Hematopoietic multipotent progenitor cell treated with erythropoietin and hydrocortisone succinate and interleukin-3 and kit ligand, for 15 days (in vitro differentiated cells): ENCODE measurements at places on chromosomes 11 and 22.
A peak's percentile ranks its signal among the peaks of the same experiment; 100 is the strongest.

GRCh38 chr22:26681395-26681821, 24.0 kb downstream of the MIAT start:
- no peak for DNase-seq

DNA sequence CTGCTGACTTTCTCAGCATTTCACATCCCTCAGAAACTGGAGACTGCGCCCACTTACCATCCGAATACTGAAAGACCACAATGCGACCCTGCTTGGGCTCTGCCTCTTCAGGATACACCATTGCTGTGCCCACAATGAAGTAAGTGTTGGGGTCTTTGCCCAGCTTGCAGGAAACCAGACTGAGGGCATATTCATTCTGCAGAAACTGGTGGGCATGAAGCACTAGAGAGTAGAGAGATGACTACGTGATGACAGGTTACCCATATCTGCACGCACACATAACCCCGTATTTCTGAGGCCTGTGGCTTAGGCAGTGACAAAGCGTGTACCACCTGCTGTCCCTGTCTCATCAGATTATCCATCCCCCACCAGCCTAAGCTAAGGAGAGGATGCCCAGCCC, 14.6 kb upstream of the VWCE start:
- DNase-seq: no peak

- no peak for DNase-seq
These were observed 89.1 kb upstream of the FIBIN start for GRCh38 chr11:26904801-26905200.

- DNase-seq: no peak
These were observed 612.5 kb upstream of the LUZP2 start for GRCh38 chr11:23884341-23884740.

GRCh38 chr22:47839595-47840227, 1077.3 kb downstream of the TBC1D22A start:
- DNase-seq: no peak

DNA sequence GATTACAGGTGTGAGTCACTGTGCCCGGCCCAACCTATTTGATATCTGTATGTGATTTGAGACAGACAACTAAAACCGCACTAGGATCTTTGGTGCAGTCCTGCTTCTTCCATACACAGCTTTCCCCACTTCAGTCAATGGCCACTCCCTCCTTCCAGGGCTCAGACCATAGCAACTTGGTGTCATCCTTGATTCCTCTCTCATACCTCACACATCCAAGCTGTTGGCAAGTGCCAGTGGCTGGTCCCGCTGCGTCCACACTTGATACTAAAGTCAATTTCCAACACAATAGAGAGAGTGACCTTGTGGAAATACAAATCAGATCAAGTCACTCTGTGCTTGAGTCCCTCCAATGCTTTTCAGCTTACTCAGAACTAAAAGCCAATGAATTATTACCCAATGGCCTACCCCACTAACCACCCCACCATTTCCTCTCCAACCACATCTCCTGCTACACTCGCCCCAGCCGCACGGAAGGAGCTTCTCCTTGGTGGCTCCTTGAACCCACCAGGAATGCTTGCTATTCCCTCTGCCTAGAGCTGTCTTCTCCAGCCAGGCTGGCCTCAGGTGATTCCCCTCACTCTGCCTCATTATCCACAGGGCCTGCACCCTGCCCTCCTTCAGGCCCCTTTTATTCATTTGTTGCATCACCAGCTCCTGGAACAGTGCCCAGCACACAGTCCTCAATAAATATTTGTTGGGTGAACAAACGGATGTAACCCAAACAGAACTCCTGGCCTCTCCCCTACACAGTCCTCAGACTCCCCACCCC, 12.9 kb downstream of the ABTB2 start:
- no peak for DNase-seq

- no peak for DNase-seq
These were observed 35.9 kb upstream of the HORMAD2 start for GRCh38 chr22:30044369-30044768.

- peak; percentile 51 for DNase-seq
These were observed 3.5 kb downstream of the PHLDB1 start for GRCh38 chr11:118610773-118611432.

DNA sequence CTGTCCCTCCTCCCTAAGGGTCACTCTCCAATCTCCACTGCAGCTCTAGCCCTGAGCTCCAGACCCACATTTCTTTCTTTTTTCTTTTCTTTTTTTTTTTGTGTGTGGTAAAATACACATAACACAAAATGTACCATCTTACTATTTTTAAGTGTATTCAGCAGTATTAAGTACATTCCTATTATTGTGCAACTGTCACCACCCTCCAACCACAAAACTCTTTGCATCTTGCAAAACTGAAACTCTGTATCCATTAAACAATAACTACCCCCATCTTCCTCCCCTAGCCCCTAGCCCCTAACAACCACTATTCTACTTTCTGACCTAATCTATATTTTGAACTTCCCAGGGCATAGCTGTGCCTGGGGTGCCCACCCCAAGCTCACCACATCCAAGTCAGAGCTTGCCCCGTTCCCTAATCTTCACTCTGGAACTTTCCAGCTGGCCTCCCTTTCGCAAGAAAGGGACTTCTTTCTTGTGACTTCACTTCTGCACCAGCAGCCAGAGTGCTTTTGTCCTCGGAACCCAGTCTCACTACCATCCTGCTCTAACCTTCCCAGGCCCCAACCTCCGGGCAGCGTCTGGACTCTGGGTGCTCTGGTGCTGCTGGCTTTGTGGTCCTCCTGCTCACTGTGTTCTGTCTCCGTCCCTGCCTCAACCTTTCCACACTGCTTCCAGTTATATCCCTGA, 30.7 kb downstream of the PARVG start:
- DNase-seq: no peak

DNA sequence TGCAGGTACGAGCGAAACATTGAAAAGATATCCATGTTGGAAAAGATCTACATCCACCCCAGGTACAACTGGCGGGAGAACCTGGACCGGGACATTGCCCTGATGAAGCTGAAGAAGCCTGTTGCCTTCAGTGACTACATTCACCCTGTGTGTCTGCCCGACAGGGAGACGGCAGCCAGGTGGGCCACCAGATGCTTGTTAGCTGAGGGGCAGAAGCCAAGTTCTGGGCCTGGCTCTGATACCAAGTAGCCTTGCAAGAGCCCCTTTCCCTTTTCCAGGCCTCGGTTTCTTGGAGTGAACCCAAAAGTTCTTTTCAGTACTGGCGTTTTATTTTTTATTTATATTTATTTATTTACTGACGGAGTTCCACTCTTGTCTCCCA, 9.6 kb downstream of the F2 start:
- no peak for DNase-seq

GRCh38 chr22:44550711-44551491, 52.9 kb upstream of the RTL6 start:
- DNase-seq: no peak

GRCh38 chr22:29342577-29343312, 27.2 kb upstream of the RASL10A start:
- DNase-seq: peak; percentile 9

- DNase-seq: no peak
These were observed 185.9 kb upstream of the CCDC90B start for GRCh38 chr11:83471831-83472727.

DNA sequence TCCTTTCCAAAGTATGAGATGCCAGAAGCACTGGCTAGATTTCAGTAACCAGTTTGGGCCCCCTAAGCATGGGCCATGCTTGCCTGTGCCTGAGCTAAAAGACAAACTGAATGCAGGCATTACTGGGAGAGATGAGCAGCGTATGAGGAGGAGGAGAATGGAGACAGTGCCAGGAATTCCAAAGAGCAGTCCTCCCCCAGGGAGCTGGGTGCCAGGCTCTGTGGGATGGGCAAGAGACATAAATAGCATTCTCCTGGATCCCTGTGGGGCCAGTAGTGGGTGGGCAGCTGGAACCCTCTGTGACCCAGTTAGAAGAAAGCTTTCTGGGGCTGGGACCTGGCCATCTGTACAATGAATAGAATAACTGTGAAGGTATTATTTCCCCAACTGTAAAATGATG, 235.6 kb downstream of the KCNA4 start:
- no peak for DNase-seq

- no peak for DNase-seq
These were observed 404.3 kb downstream of the MN1 start for GRCh38 chr22:27397036-27397953.

DNA sequence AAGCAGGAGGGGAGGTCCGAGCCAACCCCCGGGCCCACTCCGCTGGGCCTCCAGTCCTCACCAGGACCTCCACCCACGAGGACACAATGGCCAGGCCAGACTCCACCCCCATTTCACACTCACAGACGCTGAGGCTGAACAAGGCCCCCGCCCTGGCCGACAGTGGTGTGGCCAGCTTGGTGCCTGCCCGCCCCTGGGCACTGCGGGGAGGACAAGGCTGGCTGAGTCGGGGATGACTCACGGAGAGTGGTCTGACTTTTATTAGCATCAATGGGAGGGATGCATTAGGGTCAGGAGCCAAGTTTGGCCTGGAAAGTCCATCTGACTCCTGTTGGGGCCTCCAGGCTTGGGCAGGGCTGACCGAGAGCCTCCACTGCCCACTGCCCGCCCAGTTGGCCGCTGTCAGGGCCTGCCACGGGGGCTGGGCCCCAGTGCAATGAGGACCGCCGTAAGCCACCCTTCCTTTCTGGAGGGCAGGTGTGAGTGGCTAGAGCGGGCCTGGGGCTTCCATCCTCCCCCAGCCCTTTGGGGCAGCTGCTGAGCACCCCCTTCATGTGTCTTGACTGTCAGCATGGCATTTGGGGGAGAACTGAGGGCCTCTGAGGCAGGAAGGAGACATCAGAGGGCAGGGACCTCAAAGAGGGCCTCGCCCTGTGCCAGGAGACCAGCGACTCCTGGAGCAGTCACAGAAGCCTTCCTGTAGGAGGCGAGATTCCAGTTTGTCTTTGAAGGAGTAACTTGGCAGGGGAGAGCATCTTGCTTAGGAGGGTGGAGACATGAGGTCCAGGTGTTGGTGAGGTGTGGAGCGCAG, 10.6 kb downstream of the TSPAN32 start:
- DNase-seq: no peak

DNA sequence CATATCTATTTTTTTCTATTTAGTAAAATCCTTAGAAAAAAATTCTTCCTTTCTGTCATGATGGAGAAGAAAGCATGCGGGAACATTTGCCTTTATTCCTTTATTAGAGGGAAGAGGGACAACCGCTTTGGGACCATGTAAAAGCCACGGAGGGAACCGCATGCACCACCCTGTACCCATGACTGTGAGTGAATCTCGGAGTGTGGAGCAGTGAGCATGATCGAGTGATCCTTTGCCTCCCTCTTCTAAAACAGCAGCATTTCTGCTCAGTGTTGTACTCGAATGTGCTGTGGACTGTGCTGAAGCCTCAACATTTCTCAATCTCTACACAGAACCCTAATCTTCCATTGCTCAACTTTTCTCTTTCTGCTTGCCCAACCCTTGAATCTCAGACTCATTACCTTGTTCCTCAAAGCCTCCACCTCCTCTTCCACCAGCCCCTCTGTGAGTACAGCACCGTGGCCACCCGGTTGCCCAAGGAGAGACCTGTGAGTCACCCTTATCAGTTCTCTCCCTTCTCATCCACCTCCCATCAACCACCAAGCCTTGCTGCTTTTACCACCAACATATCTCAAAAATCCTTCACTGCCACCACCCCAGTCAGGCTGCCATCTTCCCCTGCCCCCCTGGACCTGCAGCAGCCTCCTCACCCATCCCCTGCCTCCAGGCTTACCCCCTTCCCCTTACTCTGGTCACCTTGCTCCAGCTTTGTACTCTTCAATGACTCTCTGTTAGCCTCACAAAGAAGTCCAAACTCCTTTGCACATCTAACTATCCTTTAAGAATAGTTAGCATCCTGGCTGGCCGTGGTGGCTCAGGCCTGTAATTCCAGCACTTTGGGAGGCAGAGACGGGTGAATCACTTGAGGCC, 103.1 kb downstream of the NAT10 start:
- DNase-seq: peak; percentile 34

GRCh38 chr11:2825889-2826678, 59.5 kb downstream of the CDKN1C start:
- DNase-seq: no peak

DNA sequence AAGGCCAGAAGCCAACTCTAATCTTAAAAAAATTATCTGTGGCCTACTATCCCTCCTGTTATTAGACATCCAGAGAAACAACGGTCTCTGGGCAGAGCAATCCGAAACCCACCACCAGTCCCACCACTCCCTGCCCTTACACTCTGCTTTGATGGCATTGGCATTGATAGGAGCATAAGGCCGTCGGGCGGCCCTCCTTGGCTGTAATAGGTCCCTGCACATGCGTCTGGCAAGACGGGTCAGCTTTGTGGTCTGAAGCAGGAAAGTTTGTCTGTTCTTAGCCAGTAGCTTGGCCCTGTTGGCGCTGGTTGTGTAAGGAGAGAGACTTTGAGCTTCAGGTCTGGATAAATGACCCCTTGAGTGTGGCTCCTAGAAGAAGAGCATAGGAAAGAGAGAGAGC, 3.8 kb upstream of the TUT1 start:
- DNase-seq: no peak

GRCh38 chr11:75023446-75024067, 34.8 kb downstream of the NEU3 start:
- DNase-seq: no peak

- DNase-seq: no peak
These were observed 744 bp downstream of the PACSIN3 start for GRCh38 chr11:47185305-47186075.

GRCh38 chr11:72808331-72808798, 5.8 kb upstream of the ATG16L2 start:
- DNase-seq: no peak

DNA sequence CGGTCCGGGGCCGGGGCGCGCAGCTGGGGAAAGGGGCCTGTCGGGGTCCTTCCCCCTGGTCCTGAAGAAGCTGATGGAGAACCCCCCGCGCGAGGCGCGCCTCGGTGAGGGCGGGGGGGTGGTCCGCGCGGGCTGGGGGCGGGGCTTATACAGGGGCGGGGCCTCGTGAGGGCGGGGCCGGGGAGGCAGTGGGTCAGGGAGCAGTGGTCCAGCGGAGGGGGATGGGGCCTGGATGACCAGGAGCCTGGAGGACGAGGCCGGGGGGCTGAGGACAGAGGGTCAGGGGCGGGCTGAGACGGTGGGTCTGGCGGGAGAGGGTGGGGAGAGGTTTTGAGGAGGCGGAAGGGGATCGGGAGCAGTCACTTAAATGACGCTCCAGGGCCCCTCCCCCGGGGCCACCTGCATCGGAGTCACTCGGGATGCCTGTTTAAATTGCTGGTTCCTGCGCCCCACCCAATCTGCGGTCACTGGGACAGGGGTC, 396 bp downstream of the TEF start:
- DNase-seq: peak; percentile 32

GRCh38 chr22:22074634-22075381, 92.2 kb upstream of the TOP3B start:
- DNase-seq: no peak

DNA sequence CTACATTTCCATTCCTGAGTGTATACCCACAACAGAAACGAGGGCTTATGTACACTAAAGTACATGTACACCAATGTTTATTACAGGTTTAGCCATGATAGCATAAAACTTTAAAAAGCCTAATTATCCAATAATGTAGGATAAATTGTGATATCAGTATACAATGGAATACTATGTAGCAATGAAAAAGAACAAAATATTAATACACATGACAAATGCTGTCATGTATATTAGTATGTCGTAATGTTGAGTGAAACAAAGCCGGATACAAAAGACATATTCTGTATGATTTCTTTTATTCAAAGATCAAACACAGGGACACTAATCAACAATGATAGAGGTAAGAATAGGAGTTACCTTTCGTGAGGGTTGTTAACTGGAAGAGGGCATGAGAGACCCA, 2.7 kb downstream of the SAA4 start:
- no peak for DNase-seq
